ENCODE measurements at places on chromosomes 4 and X. TPM values are rescaled to one million over a fixed set of nuclear protein-coding genes. Genes with fewer than 3 reads are reported as not detected.

DNA sequence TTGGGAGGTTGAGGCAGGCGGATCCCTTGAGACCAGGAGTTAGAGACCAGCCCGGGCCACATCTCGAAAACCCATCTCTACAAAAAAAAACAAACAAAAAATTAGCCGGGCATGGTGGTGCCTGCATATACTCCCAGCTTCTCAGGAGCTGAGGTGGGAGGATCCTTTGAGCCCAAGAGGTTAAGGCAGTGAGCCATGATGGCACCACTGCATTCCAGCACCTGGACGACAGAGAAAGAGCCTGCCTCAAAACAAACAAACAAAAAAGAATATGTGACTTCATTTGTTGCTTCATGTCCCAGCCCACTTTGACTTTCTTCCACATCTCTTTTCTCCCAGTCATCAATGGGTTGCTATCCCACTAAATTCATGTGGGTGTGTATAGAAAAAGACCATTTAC is 79.7 kb downstream of the BCOR start:
- H3K4me1 ChIP-seq = peaks cover under 1% of the 10 kb centered on the region
- H3K27me3 ChIP-seq = no peaks in the 10 kb centered on the region
- no peaks in the 10 kb centered on the region for H3K36me3 ChIP-seq
- H3K4me3 ChIP-seq = no peak overlapping the region
- no peak overlapping the region for H3K27ac ChIP-seq
- no peak for DNase-seq

GRCh38 chr4:183394166-183394951 is 50.1 kb upstream of the CDKN2AIP start:
- no peak overlapping the region for H3K4me3 ChIP-seq
- no peak overlapping the region for H3K27ac ChIP-seq
- peaks cover 7% of the 10 kb centered on the region for H3K4me1 ChIP-seq
- DNase-seq = no peak
- H3K36me3 ChIP-seq = no peaks in the 10 kb centered on the region
- H3K27me3 ChIP-seq = peaks cover 12% of the 10 kb centered on the region

GRCh38 chr4:76532805-76533204 is 97.8 kb downstream of the SHROOM3 start:
- DNase-seq = no peak
- H3K27me3 ChIP-seq = no peaks in the 10 kb centered on the region
- H3K27ac ChIP-seq = no peak overlapping the region
- H3K4me1 ChIP-seq = no peaks in the 10 kb centered on the region
- H3K36me3 ChIP-seq = no peaks in the 10 kb centered on the region
- no peak overlapping the region for H3K4me3 ChIP-seq

GRCh38 chr4:1976416-1977352 is 32.1 kb downstream of the NELFA start:
- peaks cover 48% of the 10 kb centered on the region for H3K36me3 ChIP-seq
- H3K4me1 ChIP-seq = no peaks in the 10 kb centered on the region
- peak; percentile 64 for DNase-seq

DNA sequence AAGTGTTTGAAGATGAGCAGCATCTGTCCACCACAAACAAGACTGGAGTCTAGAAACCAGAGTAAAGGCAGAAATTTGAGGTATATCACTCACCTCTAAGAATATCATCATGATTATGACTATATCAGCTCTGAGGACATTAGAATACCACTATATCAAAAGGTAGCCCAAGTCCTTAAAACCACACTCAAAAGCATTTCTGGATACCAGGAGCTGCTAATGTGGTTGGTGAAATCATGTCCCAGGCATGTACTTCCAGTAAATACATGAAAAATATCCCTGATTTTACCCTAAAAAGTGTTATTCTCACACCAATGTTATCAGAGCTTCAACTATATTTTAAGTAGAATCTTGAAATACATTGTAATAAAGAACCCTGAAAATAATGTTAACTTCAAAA is 136.3 kb upstream of the SMAD1 start:
- H3K4me1 ChIP-seq = no peaks in the 10 kb centered on the region
- H3K27me3 ChIP-seq = no peaks in the 10 kb centered on the region
- H3K27ac ChIP-seq = no peak overlapping the region
- H3K4me3 ChIP-seq = no peak overlapping the region

DNA sequence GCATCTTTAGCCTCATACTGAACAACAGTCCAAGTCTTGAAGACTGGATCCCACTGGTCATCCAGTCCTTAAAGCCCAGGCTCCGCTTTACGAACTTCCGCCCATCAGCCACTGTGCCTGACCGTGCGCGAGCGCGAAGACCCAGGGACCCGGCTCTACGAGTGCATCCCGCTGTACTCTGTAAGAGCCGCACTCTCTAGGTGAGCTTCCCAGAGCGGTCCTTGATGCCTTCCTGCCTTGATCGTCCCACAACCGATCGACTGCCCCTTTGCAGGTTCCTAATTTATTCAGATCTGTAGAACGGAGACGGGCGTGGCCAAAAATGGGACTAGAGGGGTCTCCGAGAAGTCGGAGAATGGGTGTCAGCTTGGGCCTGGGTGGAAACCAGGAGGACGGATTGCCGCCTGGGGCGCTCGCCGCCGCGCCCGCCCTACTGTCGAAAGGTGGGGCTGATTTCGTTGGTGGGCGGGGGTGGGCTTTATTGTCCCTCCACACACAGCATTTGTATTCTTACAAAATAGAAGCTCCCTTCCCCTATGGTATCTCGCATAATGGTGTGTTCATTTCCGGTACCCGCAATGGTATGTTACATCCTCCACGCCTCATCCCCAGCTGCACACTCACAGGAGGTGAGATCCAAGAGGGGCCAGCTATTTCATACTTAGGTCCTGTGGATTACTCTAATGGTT is 42.3 kb upstream of the FAM156A start:
- no peak for DNase-seq
- H3K27me3 ChIP-seq = no peaks in the 10 kb centered on the region
- H3K27ac ChIP-seq = no peak overlapping the region
- H3K4me1 ChIP-seq = peaks cover 3% of the 10 kb centered on the region

DNA sequence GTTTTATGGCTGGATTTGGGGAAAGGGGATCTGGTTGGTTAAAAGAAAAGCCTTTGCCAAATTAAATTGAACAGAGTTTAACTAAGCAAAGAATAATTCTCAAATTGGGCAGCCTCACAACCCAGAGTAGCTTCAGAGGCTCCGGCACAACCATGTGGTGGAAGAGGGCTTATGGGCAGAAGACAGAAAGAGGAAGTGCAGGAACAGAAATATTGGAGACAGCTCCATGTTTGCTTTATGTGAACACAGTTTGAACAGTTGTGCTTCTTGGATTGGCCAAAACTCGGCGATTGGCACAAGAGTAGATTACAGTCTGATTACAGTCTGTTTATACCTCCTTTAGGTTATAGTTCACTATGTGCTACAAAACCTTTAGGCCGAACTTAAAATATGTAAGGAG is 562.7 kb downstream of the TRIML1 start:
- no peak overlapping the region for H3K27ac ChIP-seq
- H3K4me1 ChIP-seq = no peaks in the 10 kb centered on the region
- no peak for DNase-seq
- no peak overlapping the region for H3K4me3 ChIP-seq
- H3K27me3 ChIP-seq = no peaks in the 10 kb centered on the region

- no peak overlapping the region for H3K27ac ChIP-seq
- H3K36me3 ChIP-seq = no peaks in the 10 kb centered on the region
- no peak overlapping the region for H3K4me3 ChIP-seq
- H3K27me3 ChIP-seq = no peaks in the 10 kb centered on the region
Measured at GRCh38 chrX:15507005-15507404, 6.4 kb downstream of the BMX start.

DNA sequence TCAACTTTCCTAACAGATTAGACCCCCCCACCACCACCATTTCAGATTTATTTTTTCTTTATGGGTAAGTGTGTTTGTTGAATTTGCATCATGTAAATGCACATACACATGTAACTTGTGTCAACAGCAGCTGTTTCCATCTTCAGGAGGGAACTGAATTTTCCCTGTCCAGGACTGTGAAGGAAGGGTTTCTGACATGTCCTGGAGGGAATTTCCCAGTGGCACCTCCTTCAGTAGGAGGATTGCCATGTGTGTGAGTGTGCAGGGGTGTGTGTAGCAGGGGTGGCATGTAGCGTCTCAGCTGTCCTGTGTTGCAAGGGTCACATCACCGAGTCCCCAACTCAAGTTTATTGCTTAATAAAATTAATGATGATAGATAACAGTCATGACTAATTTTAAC is 19.7 kb downstream of the HERC6 start:
- H3K4me3 ChIP-seq = no peak overlapping the region
- no peak for DNase-seq
- no peaks in the 10 kb centered on the region for H3K4me1 ChIP-seq
- H3K36me3 ChIP-seq = peaks cover 47% of the 10 kb centered on the region

GRCh38 chrX:139201924-139202323 is 328.6 kb upstream of the F9 start:
- no peak for DNase-seq
- H3K36me3 ChIP-seq = no peaks in the 10 kb centered on the region
- H3K4me3 ChIP-seq = no peak overlapping the region

GRCh38 chr4:8297141-8297601 is 27.6 kb downstream of the HTRA3 start:
- H3K4me1 ChIP-seq = no peaks in the 10 kb centered on the region
- DNase-seq = peak; percentile 43
- no peaks in the 10 kb centered on the region for H3K27me3 ChIP-seq
- no peak overlapping the region for H3K27ac ChIP-seq

DNA sequence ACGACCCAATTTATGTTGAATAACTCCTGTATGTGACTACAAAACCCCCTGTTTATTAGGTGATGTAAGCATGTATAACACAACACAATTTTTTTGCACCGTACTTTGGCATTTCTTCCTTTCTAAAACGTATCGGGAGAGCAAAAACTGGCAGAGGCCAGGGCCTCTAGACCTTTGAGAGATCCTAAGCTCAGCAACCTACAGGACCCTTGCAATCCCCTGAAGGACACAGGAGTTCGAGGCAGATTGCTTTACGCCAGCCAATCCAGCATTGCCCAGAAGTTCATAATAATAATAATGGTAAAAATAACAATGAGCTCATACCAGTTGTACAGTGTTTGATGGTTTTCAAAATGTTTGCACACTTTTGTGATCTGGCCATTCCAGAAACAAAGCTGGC is 7.7 kb downstream of the NKX3-2 start:
- no peaks in the 10 kb centered on the region for H3K36me3 ChIP-seq
- H3K4me1 ChIP-seq = peaks cover 3% of the 10 kb centered on the region
- no peak overlapping the region for H3K4me3 ChIP-seq
- no peak overlapping the region for H3K27ac ChIP-seq
- H3K27me3 ChIP-seq = peaks cover 100% of the 10 kb centered on the region
- no peak for DNase-seq

- H3K27ac ChIP-seq = peak overlapping the region; percentile 78
Measured at GRCh38 chrX:47129899-47130358, 14.6 kb downstream of the NDUFB11 start.

- no peaks in the 10 kb centered on the region for H3K36me3 ChIP-seq
Measured at GRCh38 chrX:94560930-94561329, 886.9 kb downstream of the FAM133A start.

- no peaks in the 10 kb centered on the region for H3K27me3 ChIP-seq
- H3K4me1 ChIP-seq = no peaks in the 10 kb centered on the region
- H3K36me3 ChIP-seq = no peaks in the 10 kb centered on the region
- no peak overlapping the region for H3K27ac ChIP-seq
Measured at GRCh38 chr4:169369634-169370033, 98.9 kb upstream of the SH3RF1 start.

GRCh38 chrX:15269120-15269519 is 763 bp downstream of the ASB9 start:
- H3K4me3 ChIP-seq = no peak overlapping the region
- no peaks in the 10 kb centered on the region for H3K27me3 ChIP-seq
- DNase-seq = no peak
- H3K36me3 ChIP-seq = no peaks in the 10 kb centered on the region

DNA sequence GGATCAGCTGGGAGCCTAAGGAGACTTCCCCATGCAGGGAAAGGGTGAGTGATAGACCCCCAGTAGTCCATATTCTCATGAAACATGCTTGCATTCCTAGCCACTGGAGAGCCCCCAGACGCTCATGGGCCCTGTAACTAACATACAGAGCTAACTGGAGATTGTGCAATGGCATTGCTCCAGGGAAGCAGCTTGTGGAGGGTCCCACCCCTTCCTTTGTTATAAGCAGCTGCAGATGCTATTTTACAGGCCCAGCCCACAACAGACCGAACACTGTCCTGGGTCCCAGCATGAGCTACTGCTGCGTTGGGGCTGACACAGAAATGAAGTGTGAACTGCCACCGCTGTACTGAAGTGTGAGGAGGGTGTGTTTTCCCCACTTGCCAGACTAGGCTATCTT is 1465.7 kb upstream of the DIAPH2 start:
- DNase-seq = no peak
- no peaks in the 10 kb centered on the region for H3K4me1 ChIP-seq
- H3K27ac ChIP-seq = no peak overlapping the region
- no peak overlapping the region for H3K4me3 ChIP-seq
- no peaks in the 10 kb centered on the region for H3K36me3 ChIP-seq
- no peaks in the 10 kb centered on the region for H3K27me3 ChIP-seq

DNA sequence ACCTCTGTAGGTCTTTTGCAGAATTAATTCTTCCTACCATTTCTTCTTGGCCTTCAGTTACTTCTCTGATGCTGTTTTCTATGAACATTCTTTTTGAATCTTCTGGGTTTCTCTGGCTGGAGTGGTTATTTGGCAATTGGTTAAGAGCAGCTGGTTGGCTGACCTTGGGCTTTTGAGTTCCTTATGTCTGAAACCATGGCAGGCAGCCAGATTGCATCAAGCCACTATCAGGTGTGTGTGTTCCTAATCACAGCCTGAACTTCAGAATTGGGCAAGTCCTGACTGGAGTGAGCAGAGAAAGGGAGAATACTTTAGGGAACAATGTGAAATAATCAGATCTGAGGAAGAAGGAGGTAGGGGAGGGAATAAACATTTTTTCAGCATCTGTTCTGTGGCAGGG is 90.2 kb downstream of the ARHGAP10 start:
- peak overlapping the region; percentile 30 for H3K27ac ChIP-seq
- DNase-seq = peak; percentile 87
- no peak overlapping the region for H3K4me3 ChIP-seq
- no peaks in the 10 kb centered on the region for H3K36me3 ChIP-seq
- peaks cover 29% of the 10 kb centered on the region for H3K4me1 ChIP-seq

DNA sequence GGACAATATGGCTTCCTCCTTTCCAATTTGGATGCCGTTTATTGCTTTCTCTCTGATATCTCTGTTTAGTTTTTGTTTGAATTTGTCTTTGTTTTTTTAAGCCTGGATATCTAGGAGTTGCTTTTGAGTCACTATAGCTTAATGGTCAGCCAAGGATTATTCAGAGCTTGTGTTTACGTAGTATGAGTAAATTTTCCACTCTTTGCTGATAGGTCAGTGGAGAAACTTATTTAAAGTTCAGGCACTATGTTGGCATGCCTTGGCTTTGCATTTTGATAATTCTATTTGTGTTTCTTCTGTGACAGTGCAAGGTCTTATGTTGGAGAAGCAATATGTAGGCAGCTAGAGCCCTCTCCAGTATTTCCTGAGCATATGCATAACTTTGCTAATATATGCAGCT is 315.2 kb downstream of the GRID2 start:
- H3K4me1 ChIP-seq = no peaks in the 10 kb centered on the region
- no peaks in the 10 kb centered on the region for H3K27me3 ChIP-seq
- no peak overlapping the region for H3K27ac ChIP-seq
- no peaks in the 10 kb centered on the region for H3K36me3 ChIP-seq
- no peak overlapping the region for H3K4me3 ChIP-seq
- no peak for DNase-seq

The CXorf49 gene
- total RNA-seq = not detected

The NLRP2B gene
- not detected for total RNA-seq

The OTC gene
- total RNA-seq = 1.7 TPM

The USP17L29 gene
- total RNA-seq = not detected

The FRG2 gene
- total RNA-seq = not detected

The SPIN3 gene
- 9.8 TPM for total RNA-seq

The STOX2 gene
- total RNA-seq = 12.9 TPM

The HSD17B13 gene
- 1.7 TPM for total RNA-seq

The EREG gene
- 0.69 TPM for total RNA-seq

The MND1 gene
- not detected for total RNA-seq

The PTPN13 gene
- total RNA-seq = 69.9 TPM

The SSX4 gene
- not detected for total RNA-seq

All from upper lobe of right lung (tissue), 1 donor.